ENCODE measurements at places on chromosomes 6 and 20.

GRCh38 chr20:18943542-18943941 lies 130.0 kb downstream of the SCP2D1 start:
- no peak for DNase-seq

DNA sequence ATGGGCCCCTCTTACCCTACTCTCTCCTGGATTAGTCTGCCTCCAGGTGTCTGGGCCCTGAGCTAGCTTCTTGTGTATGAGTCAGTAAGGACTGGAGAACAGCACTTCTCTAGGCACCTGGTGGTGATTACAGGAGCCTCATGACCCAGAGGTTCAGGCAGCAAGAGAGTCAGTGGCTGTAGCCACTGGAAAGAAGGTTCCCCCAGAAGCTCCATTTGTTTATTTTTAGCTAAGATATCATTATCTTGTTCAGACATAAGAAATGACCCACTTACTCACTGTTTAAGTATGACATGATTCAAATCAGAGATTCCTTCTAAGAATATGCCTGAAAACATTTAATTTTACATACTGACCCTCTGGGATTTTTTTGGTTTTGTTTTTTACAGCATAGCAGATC lies 23.6 kb upstream of the SLC4A11 start:
- no peak for DNase-seq

DNA sequence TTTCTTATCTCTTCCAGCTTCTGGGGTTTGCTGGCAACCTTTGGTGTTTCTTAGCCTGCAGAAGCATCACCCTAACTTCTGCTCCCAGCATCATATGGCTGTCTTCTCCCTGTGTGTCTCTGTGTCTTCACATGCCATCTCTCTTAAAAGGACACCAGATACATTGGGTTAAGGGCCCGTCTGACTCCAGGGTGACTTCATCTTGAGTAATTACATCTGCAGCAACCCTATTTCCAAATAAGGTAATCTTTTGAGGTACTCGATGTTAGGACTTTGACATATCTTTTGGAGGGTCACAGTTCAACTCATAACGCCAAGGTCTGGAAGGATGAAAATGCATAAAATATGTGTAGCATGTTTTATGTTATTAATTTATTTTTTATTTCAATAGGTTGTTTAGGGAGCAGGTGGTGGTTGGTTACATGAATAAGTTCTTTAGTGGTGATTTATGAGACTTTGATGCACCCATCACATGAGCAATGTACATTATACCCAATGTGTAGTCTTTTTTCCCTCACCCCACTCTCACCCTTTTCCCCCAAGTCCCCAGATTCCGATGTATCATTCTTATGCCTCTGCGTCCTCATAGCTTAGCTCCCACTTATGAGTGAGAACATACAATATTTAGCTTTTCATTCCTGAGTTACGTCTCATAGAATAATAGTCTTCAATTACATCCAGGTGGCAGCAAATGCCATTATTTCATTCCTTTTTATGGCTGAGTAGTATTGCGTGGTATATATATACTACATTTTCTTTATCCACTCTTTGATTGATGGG lies 131.1 kb downstream of the TBXT start:
- no peak for DNase-seq

DNA sequence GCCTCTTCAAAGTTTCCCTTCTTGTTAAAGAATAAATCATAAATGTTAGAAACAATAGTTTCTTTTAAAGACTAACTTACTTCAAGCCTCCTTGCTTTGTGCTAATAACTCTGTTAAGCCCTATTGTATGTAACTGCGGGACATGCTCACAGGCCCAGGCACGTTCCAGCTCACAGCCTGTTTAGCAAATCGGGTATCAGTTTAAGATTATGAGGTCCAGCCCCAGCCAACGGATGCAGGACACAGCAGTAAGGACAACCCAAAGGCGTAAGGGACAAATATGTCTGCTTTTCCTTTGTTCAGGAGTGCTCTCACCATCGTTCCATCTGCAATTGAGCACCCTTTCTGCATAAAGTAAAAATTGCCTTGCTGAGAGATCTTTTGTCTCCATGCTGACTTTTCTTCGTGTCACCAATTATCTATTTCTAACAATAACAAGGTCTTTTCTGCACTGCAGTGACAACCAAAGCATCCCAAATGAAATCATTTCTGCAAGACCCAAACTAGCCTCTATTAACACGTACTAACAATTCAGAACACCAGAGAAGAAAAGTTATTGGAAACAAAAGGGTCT lies 1.4 kb downstream of the C6orf52 start:
- no peak for DNase-seq

GRCh38 chr20:59082981-59083380 lies 40.4 kb upstream of the PRELID3B start:
- peak; percentile 87 for DNase-seq

- no peak for DNase-seq
Measured at GRCh38 chr6:36333931-36334725, 2.6 kb downstream of the BNIP5 start.

- no peak for DNase-seq
Measured at GRCh38 chr6:99467509-99468106, 42.5 kb upstream of the PNISR start.

GRCh38 chr6:159727717-159728445 lies 575 bp downstream of the WTAP start:
- no peak for DNase-seq

- no peak for DNase-seq
Measured at GRCh38 chr6:42619963-42620362, 56.1 kb downstream of the UBR2 start.

DNA sequence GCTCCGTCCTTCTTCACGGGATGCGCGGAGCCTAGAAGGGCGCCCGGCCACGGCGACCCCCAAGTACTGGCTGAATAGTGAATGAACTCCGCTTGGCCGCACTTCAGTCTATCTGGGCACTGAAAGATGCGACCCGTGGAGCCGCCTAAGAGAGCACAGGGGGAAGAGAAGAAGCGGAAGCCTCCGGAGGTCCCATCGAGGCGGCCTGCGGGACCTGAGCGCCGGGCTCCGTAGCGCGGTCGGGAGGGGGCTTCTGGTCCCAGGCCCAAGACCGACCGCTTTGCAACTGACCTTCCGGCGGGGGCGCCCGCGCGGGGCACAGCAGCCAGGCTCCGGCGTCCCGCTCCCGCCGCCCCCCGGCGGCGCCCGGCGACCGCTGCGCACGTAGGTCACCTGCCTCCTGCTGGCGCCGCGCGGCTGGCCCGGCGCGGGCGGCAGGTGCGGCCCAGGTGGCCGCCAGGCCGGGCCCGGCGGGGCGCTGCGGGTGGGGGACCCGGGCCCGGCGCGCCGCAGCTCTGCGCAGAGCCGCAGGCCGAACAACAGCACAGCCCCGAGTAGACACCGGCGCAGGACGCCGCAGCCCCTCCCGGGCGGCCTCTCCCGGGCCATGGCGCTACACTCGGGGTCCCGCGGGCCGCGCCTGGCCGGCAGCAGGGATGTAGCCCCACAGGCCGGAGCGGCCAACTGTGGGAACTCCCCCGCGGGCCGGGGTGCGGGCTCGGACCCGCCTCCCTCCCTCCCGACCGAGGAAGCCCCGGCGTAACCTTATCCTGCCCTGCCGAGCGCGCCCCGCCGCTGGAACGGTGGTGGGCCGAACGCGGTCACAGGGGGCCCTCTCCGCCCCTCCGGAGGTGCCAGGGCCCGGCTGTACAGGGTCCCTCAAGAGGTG lies at the start of gene METTL24:
METTL24 (minus strand) TSS at position 686 of the 889 bp plus-strand sequence; CDS start at position 609, 77 bp downstream.
- DNase-seq = peak; percentile 67

DNA sequence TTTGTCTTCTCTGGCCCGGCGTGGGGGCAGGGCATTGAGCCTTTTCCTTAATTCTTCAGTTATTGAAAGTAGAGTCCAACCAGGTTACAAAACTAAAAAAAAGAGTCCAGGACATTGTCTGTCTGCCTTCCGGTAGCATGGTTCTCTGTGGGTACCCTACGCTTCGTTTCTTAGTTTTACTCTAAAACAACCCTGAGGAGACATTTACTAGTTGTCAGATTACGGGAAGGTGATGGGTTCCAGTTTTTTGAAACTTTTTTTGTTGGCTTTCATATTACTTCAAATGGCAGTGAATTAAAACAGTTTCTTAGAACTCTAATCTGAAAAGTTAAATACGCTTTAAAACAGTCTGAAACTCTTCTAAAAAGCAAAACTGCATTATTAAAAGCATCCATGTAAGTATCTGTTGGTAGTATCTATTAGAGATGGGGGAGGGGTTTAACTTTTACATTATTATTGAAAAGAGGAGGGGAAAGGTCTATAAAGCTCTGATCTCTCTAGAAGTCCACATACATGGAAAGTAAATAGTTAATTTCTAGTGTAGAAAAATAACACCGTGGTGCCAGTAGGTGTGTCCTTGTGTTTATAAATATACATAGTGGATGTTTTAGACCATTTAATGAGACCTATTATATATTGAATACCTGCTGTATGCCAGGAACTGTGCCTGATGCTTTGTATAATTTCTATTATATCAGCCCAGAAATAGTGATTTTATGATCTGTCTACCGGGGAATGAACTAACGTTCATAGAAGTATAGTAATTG lies 2.2 kb downstream of the BICRAL start:
- DNase-seq = no peak

GRCh38 chr6:14664112-14664601 lies 546.6 kb downstream of the CD83 start:
- no peak for DNase-seq

- DNase-seq = no peak
Measured at GRCh38 chr6:164216839-164217238, 802.3 kb downstream of the QKI start.

DNA sequence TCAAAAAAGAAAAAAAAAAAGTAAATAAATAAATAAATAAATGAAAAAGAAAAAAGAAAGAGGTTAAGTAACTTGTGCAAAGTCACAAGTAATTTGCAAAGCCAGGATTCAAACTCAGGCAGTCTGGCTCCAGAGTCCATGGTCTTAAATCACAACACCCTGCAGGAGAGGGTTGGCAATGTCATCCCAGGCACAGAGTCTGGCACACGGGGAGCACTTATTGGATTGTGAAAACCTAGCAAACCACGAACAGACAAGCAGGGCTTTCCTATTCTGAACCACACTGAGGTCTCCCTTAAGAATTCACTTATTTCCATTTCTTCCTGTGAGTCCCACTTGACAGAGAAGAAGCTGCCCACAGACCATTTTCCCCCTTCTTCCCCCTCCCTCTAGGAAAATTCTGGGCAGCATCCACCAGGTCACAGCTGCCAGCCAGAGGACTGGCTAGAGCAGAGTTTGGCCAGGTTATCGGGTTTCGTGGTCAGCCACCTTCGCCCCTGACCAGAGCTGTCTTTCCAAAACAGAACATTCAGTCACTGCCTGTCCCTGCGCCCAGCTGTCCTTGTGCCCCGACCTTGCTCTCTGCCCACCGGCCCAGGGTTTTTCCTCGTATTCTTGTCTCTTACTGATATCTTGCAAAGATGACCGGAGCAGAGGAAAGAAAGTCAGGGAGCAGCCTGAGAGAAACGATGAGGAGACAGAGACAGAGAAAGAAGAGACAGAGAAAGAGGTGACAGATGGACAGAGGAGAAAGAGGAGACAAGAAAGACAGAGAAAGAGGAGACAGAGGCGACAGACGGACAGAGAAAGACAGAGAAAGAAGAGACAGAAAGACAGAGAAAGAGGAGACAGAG lies 106.4 kb upstream of the PTPN1 start:
- no peak for DNase-seq

DNA sequence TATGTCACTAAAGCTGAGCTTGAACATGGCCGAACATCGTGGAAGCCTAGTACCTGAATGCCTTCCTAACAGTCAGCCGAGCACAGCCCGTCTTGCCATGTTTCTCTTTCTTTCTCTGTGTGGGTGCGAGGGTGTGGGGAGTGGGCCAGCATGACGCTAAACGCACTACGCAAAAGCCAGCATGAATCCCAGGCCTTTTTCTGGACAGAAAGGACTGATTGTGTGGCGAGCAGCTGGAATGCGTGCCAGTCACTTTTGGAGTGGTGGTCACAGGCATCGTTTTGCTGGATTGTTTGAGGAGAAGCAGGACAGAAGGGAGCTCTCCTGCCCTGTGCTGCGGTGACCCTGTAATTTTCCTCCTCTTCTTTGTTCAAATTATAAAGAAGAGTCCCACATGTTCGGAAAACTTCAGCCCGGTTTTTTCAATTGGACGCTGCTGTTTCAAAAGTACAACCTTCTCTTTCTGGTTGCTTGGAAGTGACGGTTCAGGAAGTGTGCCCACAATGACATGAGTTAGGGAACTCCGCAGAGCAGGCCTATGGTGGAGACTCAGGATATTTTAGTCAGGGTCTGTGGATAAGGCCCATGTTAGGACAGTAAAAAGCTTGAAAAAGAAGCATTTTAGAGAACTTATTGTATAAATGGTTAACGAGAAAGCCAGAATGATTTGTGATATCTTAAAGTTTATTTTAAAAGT lies 54.3 kb downstream of the PDE7B start:
- peak; percentile 52 for DNase-seq

DNA sequence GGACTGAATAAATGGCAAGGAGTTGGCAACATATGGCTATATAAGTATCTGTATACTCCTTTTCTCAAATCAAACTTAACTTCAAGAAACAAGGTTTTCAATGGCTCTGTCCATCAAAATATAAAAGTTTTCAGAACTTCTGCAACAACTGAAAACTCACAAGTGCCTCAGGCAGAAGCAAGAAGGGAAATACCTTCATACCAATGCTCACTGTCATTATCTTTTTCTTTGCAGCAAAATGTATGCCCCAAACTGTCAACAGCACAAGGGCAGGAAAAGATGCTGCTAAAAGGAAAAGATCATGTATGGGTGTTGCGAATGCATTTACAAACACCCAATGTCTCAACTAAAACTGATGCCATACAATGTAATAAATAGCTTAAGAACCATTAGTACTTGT lies 45.9 kb downstream of the PTPRK start:
- DNase-seq = no peak

DNA sequence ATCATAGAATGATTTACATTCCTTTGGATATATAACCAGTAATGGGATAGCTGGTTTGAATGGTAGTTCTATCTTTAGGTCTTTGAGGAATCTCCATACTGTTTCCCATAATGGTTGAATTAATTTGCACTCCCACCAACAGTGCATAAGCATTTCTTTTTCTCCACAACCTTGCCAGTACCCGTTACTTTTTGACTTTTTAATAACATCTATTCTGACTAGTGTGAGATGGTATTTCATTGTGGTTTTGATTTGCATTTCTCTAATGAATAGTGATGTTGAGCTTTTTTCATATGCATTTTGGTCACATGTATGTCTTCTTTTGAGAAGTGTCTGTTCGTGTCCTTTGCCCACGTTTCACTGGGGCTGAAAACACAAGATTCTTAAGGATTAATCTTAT lies 107.3 kb downstream of the TINAG start:
- DNase-seq = no peak

GRCh38 chr6:67680297-67680932 lies 954.7 kb upstream of the ADGRB3 start:
- no peak for DNase-seq

DNA sequence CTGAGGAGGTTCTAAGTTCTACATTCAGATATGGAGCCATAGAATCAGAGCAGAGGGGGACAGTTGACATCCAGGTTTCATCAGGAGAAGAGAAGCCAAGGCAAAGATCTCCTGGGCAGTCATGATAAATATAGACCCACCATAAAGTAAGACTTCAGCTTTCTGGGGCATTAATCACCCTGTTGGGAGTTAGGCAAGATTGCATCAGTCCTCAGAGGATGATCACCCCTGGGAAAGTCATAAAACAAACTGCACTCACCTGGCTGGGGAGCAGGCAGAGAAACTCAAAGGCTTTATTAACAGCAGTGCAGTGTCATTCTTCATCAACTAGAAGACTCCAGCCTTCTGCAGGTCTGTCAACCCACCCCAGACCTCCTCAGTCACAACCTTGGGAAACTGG lies 301.3 kb upstream of the JARID2 start:
- DNase-seq = no peak
